ENCODE measurements at places on chromosomes 1 and 21.

GRCh38 chr1:162131400-162132321, 62.2 kb downstream of the NOS1AP start:
- DNase-seq: no peak

DNA sequence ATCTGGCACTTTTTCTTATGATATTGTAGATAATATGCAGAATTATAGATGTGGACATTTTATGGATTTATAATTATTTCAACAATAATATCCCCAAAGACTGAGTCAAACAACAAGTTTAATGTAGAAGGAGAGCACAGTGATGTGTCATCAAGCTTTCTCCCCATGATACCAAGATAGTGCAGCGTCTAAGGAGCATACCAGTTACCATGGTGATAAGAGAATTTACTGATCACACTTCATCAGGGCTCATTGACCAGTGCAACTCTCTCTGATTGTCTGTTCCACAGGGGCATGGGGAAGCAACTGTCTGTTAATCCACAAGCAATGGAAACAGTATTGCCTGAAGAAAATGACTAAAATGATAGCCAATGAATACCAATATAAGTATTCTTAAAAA, 209.6 kb upstream of the DPYD start:
- DNase-seq: no peak

GRCh38 chr1:61446531-61446991, 278.4 kb downstream of the TM2D1 start:
- no peak for DNase-seq

GRCh38 chr1:221137666-221138065, 258.4 kb downstream of the HLX start:
- DNase-seq: no peak

GRCh38 chr1:168789501-168789900, 60.5 kb upstream of the DPT start:
- no peak for DNase-seq

DNA sequence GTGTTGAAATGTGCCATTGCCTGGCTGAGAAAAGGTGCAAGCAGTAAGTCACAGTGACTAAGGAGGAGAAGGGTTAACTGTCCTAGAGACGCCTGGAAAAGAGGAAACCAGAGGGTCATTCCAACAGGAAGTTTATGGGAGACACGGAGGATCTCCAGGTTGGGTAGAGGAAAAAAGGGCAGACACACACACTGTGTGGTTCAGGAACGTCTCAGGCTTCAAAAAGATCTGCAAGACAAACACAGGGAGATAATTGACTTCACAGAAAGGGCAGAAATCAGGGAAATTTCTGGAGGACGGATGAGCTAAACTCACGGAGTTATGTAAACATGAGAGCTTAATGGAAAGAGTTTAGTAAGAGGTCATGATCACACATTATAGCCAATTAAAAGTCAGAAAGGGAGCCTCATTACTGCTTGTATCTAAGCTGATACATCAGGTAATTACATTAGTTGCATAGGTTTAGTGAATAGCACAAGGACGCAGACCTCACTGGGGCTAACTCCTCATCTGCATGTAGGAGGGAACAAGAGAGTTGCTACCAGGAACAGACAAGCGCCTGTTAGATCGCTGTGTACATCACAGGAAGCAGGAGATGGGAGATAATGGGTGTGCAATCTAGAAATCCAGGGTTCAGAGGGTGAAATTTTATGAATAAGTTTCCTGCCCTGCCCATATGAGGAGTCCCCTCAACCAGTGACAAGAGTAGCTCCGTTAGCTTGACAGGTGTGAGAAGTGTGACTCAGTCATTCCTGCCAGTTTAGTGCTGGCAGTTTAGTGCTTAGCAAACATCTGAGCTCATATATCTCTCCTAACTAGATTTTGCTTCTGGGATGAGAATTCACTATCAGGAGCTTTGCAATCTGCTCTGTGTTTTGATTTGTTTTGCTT, 96.6 kb upstream of the TNR start:
- no peak for DNase-seq

- no peak for DNase-seq
These were observed 14.8 kb upstream of the TMEM240 start for GRCh38 chr1:1554926-1555915.

DNA sequence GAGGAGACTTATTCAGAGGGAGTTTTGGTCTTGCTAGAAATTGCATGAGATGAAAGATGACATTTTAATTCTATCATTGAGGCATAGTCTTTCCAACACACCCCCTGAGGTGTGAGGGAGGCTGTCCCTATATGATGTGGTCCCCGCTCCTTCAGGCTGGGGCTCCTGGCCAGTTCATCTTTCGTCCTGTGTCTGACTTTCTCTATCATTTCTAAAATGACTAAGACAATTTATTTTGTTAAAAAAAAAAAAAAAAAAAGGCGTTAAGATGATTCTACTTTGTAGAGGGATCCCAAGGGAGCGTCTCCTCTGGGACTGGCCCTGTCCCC, 50.5 kb downstream of the PRKCZ start:
- no peak for DNase-seq

- no peak for DNase-seq
These were observed 129.5 kb downstream of the CAMTA1 start for GRCh38 chr1:6914706-6915105.

- no peak for DNase-seq
These were observed 27.5 kb downstream of the ARID1A start for GRCh38 chr1:26723013-26723991.

DNA sequence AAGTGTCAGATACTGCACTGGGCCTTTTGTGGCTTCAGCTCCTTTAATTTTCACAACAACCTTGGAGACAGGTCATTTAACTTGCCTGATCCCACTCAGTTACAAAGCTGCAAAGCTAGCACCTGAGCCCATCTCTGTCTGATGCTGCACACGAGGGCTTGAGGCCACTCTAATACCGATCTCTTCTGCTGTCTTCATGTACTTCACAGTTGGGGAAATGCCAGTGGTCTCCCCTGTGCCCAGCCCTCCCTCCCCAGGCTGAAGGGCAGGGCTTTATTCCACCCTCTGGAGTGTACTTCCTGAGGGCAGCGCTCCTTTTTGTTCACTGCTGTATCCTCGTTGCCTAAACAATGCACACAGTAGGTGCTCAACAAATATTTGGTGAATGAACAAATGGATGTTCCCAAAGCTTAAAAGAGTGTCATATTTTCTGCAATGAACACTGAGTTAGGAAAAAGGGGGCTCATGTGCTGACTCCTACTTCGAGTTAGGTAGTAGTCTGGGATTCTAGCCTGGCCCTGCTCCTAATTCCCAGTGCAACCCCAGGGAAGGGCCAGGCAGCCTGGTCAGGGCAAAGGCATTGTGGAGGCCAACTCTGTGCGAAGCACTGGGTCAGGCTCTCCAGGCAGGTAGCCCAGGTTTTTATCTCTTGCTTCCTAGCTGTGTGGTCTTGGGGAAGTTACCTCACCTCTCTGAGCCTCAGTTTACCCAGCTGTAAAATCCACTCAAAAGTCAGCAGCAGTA, 1.1 kb downstream of the TMCO4 start:
- no peak for DNase-seq

DNA sequence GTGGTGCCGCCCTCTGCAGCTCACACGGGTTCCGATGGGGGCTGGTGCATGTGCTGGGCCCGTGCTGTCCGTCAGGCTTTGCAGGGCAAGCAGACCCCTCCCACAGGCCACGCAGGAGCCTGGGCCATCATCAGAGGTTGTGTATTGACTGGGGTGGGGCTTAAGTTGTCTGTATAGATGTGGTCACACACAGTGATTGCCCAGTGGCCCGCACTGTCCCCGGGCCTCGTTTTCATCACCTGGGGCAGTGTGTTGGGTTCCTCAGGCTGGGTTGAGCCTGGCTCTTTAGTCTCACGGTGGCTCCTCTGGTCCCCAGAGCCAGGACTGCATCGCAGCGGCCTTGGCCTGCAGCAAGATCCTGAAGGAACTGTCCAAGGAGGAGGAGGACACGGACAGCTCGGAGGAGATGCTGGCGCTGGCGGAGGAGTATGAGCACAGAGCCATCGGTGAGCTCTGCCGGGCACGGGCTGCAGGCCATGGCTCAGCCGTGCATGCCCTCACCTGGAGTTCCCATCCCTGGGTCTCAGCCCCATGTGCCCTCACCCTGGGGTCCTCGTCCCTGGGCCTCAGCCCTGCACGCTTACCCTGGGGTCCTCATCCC, 44.1 kb downstream of the TRPM2 start:
- no peak for DNase-seq

DNA sequence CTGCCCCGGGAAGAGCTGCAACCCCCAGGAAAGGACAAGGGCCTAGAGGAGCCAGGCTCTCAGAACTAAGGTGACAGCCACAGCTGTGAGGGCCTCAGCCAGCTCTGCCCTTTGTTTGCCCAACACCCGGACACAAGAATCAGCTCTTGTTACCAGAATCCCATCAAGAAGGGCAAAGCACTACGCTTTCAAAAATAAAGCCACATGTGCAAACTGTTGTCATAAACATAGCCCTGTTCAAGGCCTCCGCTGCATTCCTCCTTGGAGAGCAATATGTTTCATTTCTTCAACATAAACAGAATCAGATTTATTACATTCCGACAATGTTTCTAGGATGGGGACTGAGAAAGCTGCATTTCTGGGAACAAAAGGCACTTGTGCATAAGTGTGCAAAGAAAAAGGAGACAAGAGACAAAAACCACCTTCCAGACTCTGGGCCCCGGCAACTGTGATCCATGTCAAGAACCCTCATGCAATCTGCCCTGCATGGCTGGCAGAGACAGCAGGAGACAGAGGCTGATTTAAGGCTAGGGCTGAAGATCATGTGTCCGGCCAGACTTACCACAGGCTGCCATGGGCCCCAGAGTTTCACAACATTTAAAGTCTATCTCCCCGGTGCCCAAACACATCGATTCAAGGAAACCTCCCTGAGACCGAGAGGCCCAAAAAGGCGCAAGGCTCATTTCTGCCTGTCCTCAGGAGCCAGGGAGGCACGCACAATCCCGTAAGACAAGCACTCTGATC, 71.0 kb downstream of the SSBP3 start:
- DNase-seq: no peak

DNA sequence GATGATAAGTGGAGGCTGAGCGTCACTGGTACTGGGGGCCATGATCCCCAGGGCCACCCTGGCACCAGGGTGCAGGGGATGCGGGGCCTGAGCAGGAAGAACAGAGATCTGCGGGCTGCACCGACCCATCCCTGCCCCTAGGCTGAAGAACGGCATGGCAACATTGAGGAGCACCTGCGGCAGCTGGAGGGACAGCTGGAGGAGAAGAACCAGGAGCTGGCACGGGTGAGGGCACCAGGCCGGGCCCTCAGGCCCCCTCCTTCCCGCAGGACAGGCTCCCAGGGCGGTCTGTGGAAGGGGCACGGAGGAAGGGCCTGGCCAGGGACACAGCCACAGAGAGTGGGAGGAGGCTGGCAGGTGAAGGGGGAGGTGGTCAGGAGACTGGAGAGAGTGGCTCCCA, 21.8 kb downstream of the PPFIA4 start:
- DNase-seq: no peak

GRCh38 chr1:83103341-83103740, 895.6 kb downstream of the TTLL7 start:
- DNase-seq: no peak

DNA sequence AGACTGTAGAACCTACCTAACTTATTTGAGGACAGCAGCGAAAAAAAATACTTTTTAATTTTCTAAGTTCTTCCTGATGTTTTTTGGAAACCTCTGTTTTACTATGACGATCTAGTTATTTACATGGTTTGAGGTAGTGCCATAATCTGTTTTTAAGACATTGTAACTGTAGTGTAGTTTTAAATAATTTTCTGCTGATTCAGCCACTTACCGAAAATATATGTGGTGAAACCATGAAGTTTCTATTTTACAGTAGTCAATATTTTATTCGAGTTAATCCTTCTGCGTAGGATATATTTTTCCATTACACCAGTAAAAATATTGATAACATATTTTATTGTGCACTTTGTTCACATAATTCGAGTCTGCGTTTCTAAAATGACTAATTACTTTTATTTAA, 121.7 kb upstream of the RRP15 start:
- DNase-seq: no peak

DNA sequence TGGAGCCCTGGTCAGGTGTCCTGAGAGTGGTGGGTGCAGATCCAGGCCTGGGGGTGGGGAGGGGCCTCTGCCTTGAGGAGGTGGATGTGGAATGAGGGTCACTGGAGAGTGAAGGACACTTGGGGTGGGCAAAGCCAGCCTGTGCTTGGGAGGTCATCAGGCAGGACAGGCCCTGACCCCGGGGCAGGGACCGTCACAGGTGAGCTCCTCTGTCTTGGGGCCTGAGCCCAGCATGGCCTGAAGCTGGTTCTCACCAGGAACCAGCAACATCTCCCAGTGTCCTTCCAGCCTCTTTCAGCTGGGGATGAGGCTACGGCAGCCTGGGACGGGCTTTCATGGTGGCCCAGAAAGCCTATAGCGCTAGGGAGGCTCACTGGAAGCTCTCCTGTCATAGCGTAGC, 831 bp upstream of the KRTAP10-2 start:
- DNase-seq: no peak

DNA sequence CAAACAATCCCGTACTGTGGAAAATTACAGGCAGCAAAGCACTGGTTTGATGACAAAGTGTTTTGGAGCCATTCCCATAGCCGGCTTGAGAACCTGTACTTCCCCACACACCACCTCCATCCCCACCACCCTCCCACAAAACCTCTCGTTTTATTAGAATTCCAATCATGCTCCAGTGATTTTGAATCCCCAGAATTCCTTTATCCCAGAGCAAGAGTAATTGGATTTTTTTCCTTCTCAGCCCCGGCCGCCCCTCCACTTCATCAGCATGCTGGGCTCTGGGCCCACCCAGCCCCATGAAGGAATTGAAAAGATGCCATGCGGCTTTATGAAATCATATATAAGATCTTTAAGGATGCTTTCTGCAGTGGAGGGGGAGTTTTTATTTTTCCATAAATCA, 136.6 kb downstream of the OMA1 start:
- no peak for DNase-seq

GRCh38 chr1:232012773-232013386, 386.3 kb downstream of the DISC1 start:
- no peak for DNase-seq

- no peak for DNase-seq
These were observed 446.1 kb downstream of the SIPA1L2 start for GRCh38 chr1:232183802-232184201.

DNA sequence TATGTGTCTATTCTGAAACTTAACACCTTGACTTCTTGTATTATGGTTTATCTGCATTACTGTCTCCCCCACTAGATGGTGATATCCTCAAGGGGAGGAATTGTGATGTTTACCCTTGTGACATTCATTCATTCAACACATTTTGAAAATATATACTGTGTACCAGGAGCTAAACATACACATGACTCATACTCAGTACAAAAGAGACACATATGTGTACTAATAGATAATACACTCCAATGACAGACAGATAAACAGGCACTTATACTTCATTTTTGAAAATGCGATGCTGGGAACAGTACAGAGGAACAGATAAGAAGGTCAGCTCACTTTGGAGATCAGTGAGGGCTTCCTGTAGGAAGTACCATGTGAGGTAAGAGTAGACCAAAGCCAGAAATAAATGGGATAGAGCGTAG, 8.9 kb upstream of the RAB3GAP2 start:
- no peak for DNase-seq
